ENCODE measurements at places on chromosomes 6 and 20.

- no peak for DNase-seq
Measured at GRCh38 chr6:134607411-134607810, 289.5 kb upstream of the SGK1 start.

DNA sequence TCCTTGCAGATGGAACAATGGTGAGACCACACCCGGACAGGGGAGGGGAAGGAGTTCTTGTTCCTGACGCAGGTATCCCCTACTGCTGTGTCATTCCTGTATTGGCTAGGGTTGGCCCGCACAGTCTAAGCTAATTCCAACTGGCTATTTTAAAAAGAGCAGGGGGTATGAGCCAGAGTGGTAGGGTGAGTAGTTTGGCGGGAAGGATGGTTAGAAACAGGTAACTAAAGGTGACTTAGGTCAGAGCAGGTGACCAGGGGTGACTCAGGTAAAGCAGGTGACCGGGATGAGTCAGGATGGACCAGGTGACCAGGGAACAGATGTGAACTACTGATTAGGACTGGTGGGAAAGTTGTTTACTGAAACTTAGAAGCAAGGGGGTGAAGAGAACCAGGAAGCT, 58.0 kb downstream of the ZNF292 start:
- DNase-seq = no peak

DNA sequence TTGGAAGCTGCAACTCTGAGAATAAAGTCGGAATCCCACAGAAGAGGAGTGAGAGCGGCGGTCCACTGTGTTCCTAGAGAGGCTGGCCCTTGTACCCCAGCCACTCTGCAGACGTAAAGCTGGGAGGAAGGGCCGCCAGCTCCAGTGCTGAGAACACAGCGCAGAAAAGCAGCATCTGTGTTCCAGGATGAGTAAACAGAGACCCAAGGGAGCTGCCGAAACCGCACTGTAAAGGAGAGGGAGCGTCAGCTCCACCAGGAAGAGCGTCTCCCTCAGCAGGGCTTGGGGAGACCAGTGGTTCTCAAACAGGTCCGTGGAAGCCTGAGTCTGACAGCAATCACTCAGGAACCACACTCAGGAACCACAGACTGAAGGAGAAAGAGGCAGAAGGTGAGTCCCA, 134.0 kb downstream of the WDR27 start:
- DNase-seq = no peak

DNA sequence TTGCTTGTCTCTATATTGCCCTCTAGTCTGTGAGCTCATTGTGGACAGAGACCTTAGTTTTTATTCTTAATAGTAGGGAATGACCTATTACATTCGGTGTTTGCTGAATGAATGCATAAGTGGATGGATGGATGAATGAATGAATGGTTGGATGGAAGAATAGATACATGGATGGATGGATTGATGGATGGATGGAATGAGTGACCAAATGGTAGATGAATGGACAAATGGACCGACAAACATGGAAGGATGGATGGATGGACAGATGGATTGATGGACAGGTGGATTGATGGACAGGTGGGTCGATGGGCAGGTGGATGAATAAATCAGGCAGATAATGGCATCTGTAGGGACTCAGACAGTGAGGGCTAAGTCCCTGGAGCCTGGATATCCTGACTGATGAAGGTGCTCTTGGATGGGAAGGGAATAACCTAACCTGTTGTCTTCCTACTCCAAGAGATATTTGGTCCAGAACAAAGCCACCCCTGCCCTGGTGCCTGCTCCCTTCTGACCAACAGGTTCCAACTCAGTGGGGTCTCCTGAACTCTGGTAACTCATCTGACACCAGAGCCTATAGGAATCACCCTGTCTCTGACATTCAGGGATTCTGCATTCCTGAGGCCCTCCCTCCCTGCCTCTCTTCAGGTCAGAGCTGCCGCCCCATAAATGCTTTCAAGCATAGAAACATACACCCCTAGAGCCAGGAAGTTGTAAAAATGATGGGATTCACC, 9.6 kb upstream of the CCN5 start:
- DNase-seq = no peak

- DNase-seq = no peak
Measured at GRCh38 chr6:22366214-22366613, 69.4 kb upstream of the PRL start.

GRCh38 chr6:21690489-21690888, 96.9 kb downstream of the SOX4 start:
- no peak for DNase-seq

- no peak for DNase-seq
Measured at GRCh38 chr6:39193201-39193791, 36.0 kb downstream of the KCNK5 start.

DNA sequence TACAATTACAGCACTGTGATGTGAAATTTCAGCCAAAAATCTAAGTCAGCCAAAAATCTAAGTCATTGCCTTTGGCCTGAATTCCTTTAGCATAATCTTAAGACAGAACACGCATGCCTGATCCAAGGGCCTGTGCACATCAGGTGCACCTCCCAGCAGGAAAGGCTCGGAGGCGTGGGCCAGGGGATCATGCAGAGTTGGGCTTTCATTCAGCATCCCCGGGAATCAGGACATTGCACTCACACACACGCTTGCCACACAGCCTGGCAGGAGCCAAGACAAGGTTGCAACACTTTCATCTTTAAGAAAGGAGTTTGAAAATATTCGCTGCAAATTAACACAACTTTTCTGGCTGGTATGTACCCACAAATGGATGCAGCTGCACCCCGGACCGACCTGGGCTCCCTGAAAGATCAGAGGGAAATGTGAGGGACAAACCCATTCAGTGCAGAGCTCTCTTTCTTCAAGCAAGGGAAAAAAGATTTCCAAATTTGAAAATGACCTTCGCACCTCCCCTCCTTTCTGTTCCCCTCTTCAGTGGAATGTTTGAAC, 48.8 kb downstream of the ERMARD start:
- DNase-seq = no peak

GRCh38 chr6:52550870-52551269, 26.0 kb downstream of the TRAM2 start:
- no peak for DNase-seq

- DNase-seq = no peak
Measured at GRCh38 chr20:63215101-63216040, 560 bp downstream of the YTHDF1 start.

- no peak for DNase-seq
Measured at GRCh38 chr6:43283514-43283901, 14.6 kb upstream of the SLC22A7 start.

GRCh38 chr6:98657764-98658163, 176.6 kb upstream of the POU3F2 start:
- DNase-seq = no peak

GRCh38 chr20:25217161-25218108, 21.9 kb downstream of the ENTPD6 start:
- DNase-seq = no peak

DNA sequence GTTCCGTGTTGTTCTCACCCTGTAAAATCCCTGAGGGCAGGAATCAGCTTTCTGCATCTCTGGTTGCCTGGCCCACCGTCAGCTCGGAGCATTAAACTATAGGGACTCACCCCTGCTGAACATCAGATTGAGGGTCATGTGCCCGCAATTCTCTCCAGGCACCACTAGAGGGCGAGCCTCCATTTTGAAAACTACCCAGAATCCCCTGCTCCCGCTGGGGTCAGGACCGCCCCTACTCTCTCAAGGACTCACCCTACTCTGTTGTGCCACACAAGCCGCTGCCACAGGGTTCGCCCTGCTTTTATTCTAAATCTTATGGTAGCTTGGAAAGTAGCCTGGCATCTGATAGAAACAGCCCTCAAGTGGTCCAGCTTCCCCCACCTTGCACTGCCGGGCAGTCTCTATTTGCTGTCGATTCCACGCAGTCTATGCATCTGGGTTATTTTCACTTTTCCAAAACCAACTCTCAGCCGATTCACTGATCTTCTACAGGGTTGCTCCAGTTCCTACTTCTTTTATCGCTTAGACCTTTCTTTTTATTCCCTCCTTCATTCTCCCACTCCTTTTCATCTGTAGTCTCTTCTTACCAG, 244.1 kb upstream of the QKI start:
- no peak for DNase-seq

DNA sequence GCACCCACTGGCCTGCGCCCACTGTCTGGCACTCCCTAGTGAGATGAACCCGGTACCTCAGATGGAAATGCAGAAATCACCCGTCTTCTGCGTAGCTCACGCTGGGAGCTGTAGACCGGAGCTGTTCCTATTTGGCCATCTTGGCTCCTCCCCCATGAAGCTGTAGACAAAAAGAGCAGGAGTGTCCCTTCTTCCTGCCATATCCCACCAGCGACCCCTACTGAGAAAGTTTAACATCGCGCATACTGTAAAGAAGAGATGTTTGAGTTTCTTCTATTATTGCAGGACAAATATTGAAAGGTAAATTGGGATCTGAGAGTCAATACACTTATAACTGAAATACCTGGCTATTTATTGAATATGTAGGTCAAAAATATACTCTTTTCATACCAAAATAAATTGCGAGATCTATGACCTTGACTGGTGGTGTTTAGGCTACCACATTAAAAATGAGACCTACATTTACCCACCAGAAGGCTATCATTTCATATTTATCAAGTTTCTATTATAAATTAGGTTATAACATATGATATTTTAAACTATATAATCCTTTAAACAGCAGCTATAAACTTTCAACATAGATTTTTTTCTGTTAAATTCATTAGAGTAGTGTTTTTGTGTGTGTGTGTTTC, 586.3 kb downstream of the HTR1B start:
- DNase-seq = no peak

Data from central memory CD8-positive, alpha-beta T cell (primary cell).